AG09319 (cell line): ENCODE measurements at places on chromosomes 16 and 17.

GRCh38 chr17:67443931-67444595, 67.0 kb downstream of the PITPNC1 start:
- peak; percentile 7 for DNase-seq

DNA sequence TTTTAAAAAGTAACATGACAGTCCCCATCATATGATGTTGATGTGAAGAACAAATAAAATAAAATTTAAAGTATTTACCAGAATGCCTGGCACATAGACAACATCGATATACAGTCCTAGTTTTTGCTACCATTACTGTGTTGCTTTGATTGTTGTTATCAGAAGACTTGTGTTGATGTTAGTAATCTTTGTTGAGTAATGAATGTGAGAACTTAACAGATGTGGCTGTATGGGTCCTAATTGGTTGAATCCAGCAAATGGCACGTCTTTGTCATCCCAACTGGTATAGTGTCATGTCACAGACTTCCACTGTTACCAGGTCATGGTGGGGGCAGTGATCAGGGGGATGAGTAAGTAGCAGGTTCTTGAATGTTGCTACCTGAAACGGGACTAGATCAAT, 1151.4 kb upstream of the CDH8 start:
- DNase-seq, result no peak

GRCh38 chr17:1484676-1485422, 7.6 kb downstream of the MYO1C start:
- DNase-seq, result no peak

- no peak for DNase-seq
Observed at GRCh38 chr17:19492141-19492540, 41.5 kb upstream of the SLC47A1 start.

DNA sequence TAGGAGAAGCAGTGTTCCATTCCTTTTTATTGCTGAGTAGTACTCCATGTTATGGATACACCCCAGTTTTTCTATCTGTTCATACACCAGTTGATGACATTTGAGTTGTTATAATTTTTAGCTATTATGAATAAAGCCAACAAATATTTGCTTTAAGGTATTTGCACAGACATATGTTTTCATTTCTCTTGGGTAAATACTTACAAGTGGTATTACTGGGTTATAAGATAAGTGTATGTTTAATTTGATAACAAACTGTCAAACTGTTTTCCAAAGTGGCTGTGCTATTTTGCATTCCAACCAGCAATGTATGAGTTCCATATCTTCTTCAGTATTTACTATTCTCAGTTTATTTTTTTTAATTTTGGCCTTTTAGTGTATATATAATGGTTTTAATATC, 27.7 kb upstream of the GFOD2 start:
- no peak for DNase-seq

DNA sequence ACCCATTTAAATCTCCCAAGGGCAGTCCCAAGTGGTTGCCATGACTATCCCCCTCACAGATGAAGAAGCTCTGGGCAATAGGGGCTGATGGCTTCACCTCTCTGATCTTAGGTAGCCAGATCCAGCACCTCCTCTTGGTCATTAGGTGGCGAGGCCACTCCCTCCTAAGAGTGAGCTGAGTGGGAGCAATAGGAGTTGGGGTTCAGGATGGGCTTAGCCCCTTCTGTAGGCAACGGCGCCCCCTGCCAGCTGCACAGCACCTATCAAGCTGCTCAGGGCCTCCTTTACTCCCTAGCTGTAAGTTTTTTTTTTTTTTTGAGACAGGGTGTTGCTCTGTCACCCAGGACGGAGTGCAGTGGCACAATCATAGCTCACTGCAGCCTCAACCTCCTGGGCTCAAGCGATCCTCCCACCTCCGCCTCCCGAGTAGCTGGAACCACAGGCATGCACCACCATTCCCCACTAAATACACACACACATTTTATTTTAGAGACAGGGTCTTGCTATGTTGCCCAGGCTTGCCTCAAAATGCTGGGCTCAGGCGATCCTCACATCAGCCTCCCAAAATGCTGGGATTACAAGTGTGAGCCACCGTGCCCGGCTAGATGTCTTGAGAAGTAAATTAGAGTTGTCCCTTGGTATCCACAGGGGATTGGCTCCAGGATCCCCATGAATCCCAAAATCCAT, 3.5 kb upstream of the RRAD start:
- DNase-seq, result no peak

- DNase-seq, result peak; percentile 5
Observed at GRCh38 chr16:88591577-88592021, 21.4 kb downstream of the ZC3H18 start.

DNA sequence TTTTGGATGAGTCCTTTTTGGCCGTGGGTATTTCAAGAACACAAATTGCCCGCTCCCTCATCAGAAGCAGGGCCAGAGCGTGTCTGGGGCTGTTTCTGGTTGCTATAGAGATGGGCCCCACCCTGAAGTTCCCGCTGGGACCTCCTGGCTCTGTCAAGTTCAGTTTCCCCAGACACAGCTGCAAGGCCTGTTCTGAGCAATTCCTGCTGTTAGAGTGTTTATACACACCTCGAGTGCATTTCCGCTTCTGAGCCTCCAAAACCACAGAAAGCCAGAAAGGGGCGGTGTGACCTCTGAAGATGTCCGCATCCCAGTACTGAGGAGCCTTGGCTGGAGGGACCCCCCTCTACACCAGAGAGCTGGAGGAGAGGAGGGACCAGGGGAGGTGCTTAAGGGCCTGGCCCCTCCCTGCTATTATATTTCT, 9.3 kb upstream of the WBP2 start:
- peak; percentile 75 for DNase-seq

- peak; percentile 40 for DNase-seq
Observed at GRCh38 chr17:56096026-56096810, 57.1 kb upstream of the ANKFN1 start.

DNA sequence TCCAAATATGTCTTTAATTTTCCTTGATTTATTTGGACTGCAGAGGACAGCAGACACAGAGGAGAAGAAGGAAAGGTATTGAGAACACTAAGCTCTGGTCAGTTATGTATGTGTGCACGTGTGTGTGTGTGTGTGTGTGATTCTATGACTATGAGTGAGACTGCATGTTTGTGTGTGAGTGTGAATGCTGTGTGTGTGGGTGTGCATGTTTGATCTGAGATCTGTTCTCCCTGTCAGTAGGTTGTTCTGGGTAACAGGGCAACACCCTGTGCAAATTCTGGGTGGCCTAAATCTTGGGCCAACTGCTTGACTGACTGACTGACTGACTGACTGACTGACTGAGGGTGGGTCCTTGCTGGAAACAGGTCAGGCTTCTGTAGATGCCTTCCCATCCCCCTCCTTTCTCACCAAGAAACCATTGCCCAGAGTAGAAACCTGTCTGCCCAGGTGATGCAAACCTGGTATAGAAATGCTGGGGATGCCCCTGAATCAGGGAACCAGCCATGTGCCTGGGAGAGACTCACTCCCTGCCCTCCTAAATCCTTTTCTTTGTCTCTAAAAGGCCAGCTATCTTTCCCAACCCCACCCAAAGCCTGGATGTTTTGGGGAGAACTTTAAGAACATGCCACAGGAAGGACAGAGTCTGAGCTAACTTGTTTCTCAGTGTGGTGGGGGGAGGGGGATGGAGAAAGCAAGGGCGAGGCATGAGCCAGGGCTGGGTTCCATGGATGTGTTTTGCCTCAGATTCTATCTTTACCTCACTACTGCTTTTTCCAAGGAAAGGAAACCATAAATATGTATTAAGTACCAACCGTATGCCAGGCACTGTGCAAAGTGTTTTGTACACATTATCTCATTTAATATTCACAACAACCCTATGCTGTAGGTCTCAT, 4.5 kb upstream of the NR1D1 start:
- no peak for DNase-seq

DNA sequence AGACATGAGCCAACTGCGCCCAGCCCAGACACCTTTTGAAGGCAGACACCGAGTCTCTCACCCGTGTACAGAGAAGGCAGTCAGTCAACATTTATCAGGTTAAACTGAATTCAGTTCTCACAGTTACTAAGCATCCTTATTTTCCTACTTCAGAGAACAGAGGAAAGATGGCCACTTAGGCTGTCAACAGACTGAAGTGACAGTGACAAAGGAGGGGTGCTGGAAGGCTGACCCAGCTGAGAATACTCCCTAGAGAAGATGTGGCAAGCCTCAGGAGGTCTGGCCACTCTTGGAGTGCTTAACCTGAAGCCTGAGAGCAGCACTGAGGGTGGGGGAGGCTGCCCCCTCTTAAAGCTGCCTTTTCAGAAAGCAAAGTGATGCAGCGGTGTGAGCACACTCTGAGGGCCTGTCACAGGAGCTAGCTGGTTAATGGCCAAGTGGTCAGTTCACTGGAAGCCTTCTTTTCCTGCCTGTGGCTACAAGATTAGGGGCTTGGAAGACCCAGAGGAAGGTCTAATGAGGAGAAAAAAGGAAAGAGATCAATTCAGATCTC, 51.0 kb upstream of the SREBF1 start:
- no peak for DNase-seq

- DNase-seq, result no peak
Observed at GRCh38 chr17:9780552-9780951, 10.8 kb downstream of the DHRS7C start.

GRCh38 chr16:76943921-76944320, 247.1 kb upstream of the MON1B start:
- no peak for DNase-seq

DNA sequence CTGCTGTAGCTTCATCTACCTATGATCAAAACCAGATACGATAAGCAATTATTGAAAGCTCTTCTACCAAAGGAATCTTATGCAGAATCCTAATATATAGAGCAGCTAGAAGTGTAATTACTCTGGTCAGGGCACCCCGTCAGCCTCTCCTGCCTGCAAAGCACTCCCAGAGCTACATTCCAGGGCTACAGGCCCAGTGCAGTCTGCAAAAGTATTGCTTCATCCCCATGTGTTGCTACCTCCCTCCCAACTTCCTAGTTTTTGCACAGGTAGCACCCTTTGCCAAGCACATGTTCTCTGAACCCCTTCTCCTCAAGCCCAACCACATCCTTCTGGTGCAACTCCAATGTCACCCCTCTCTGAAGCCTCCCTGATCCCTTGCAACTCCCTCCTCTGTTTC, 7.0 kb downstream of the CES5A start:
- DNase-seq, result no peak

GRCh38 chr17:74268558-74268957, 5.5 kb upstream of the DNAI2 start:
- no peak for DNase-seq

- DNase-seq, result no peak
Observed at GRCh38 chr17:56939869-56940484, 20.9 kb downstream of the COIL start.

- no peak for DNase-seq
Observed at GRCh38 chr17:9367156-9367555, 208.5 kb downstream of the STX8 start.
